ENCODE measurements at places on chromosomes 1 and 21. TPM values are rescaled to one million over a fixed set of nuclear protein-coding genes. Genes with fewer than 3 reads are reported as not detected.

Gene HRNR
- not detected for total RNA-seq

- H3K4me3 ChIP-seq = no peak overlapping the region
- H3K27ac ChIP-seq = no peak overlapping the region
- H3K36me3 ChIP-seq = no peaks in the 10 kb centered on the region
- no peaks in the 10 kb centered on the region for H3K4me1 ChIP-seq
- H3K27me3 ChIP-seq = no peaks in the 10 kb centered on the region
Measured at GRCh38 chr21:40143822-40144525, 276.7 kb downstream of the PCP4 start.

- H3K4me3 ChIP-seq = no peak overlapping the region
- no peaks in the 10 kb centered on the region for H3K27me3 ChIP-seq
- no peaks in the 10 kb centered on the region for H3K4me1 ChIP-seq
Measured at GRCh38 chr1:17061892-17062291, 8.1 kb upstream of the SDHB start.

DNA sequence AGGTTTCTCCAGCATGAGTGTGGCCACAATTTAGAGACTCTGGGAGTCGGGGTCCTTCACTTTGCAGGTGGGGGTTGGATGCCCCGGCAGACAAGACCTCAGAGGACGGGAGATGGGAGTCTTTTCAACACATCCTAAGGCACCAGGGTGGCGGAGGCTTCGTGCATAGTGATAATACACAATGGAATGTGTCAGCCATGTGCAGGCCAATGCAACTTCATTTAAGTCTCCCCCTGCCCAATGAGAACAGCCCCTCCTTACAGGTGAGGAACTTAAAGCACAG is 75.9 kb upstream of the IFFO2 start:
- DNase-seq = no peak
- H3K4me1 ChIP-seq = peaks cover 12% of the 10 kb centered on the region
- H3K4me3 ChIP-seq = no peak overlapping the region
- H3K36me3 ChIP-seq = no peaks in the 10 kb centered on the region

- DNase-seq = no peak
- no peaks in the 10 kb centered on the region for H3K27me3 ChIP-seq
- H3K27ac ChIP-seq = no peak overlapping the region
Measured at GRCh38 chr21:26597031-26597430, 23.9 kb upstream of the CYYR1 start.

DNA sequence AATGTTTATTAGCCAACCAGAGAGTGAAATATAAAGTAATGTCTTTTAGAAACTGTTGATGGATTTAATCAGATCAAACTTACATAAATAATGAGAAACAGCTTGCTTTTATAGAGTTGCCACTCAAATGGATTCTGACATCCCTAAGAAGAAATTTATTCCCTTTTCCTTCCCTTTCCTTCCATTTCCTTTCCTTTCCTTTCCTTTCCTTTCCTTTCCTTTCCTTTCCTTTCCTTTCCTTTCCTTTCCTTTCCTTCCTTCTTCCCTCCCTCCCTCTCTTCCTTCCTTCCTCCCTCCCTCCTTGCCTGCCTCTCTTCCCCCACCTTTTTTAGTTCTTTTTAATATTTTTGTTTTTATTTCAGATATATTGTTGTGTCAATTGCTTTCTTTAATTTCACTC is 27.3 kb downstream of the PRRX1 start:
- H3K4me3 ChIP-seq = no peak overlapping the region
- DNase-seq = no peak
- peak overlapping the region; percentile 15 for H3K27ac ChIP-seq

Gene KMO
- 0.35 TPM for total RNA-seq

Gene LCE3C
- not detected for total RNA-seq

DNA sequence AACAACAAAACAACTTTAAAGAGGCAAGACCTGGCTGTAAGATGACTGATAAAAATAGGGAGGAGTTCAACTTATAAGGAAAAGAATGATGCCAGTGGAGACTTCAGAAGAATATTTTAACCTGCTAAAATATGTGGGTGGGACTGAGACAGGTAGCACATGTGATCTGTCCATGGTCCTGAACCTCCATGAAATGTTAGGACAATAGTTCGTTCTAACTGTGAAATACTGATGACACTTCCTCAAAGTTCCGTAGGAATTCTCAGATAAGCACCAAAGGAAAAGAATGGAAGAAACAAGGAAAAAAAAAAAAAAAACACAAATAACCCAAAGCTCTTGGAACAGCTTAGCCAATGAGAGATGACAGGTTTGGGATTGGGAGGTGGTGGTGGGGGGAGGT is 44.7 kb downstream of the CDC42BPA start:
- peaks cover 7% of the 10 kb centered on the region for H3K4me1 ChIP-seq
- H3K27me3 ChIP-seq = no peaks in the 10 kb centered on the region
- H3K4me3 ChIP-seq = no peak overlapping the region
- H3K27ac ChIP-seq = no peak overlapping the region

Gene TTC22
- 0.70 TPM for total RNA-seq

DNA sequence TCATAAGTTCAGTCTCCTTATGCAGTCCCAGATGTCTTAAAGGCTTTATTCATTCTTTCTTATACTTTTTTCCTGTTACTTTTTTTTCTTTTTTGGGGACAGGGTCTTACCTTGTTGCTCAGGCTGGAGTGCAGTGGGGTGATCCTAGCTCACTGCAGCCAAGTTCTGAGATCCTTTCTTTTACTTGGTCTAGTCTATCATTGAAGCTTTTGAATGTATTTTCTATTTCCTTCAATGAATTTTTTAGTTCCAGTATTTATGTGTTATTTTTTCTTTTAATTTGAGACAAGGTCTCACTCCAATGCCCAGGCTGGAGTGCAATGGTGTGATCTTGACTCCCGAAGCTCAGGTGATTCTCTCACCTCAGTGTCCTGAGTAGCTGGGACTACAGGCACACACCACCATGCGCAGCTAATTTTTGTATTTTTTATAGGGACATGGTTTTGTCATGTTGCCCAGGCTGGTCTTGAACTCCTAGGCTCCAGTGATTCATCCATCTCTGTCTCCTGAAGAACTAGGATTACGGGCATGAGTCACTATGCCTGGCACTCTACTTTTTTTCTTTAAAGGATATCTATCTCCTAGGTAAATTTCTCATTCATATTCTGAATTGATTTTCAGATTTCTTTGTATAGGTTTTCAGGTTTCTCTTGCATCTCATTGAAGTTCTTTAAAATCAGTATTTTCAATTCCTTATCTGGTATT is 26.1 kb upstream of the GTF2B start:
- no peak overlapping the region for H3K27ac ChIP-seq
- DNase-seq = no peak
- H3K4me1 ChIP-seq = no peaks in the 10 kb centered on the region
- no peaks in the 10 kb centered on the region for H3K27me3 ChIP-seq
- no peak overlapping the region for H3K4me3 ChIP-seq

Gene DENND2C
- total RNA-seq = 1.2 TPM

- no peaks in the 10 kb centered on the region for H3K36me3 ChIP-seq
- no peak overlapping the region for H3K27ac ChIP-seq
- H3K27me3 ChIP-seq = no peaks in the 10 kb centered on the region
- no peak overlapping the region for H3K4me3 ChIP-seq
- DNase-seq = no peak
Measured at GRCh38 chr1:168582688-168583336, 6.4 kb downstream of the XCL1 start.

DNA sequence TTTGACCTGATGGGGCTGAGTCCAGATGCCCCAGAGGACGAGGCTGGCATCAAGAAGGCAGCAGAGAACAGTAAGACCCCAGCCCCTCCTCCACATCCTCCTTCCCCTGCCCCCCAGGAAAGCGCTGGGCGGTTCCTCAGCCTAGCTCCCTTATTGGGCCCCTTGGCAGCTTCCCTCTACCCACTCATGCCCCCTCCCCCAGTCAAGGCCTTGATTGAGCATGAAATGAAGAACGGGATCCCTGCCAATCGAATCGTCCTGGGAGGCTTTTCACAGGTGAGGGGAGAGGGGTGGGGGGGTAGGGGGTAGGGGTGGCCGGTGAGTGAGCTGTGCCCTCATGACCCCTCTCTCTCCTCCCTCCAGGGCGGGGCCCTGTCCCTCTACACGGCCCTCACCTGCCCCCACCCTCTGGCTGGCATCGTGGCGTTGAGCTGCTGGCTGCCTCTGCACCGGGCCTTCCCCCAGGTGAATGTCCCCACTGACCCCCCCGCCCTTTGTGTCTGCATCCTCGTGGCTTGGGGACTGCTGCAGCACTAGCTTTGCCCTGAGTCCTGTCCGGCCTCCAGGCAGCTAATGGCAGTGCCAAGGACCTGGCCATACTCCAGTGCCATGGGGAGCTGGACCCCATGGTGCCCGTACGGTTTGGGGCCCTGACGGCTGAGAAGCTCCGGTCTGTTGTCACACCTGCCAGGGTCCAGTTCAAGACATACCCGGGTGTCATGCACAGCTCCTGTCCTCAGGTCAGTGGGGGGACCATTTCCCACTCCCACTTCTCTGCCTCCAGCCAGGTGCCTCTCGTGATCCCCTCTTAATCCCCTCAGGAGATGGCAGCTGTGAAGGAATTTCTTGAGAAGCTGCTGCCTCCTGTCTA is 3.2 kb downstream of the LYPLA2 start:
- peaks cover 35% of the 10 kb centered on the region for H3K36me3 ChIP-seq
- peak overlapping the region; percentile 1 for H3K27ac ChIP-seq
- H3K4me1 ChIP-seq = peaks cover 4% of the 10 kb centered on the region
- no peak overlapping the region for H3K4me3 ChIP-seq
- H3K27me3 ChIP-seq = no peaks in the 10 kb centered on the region

DNA sequence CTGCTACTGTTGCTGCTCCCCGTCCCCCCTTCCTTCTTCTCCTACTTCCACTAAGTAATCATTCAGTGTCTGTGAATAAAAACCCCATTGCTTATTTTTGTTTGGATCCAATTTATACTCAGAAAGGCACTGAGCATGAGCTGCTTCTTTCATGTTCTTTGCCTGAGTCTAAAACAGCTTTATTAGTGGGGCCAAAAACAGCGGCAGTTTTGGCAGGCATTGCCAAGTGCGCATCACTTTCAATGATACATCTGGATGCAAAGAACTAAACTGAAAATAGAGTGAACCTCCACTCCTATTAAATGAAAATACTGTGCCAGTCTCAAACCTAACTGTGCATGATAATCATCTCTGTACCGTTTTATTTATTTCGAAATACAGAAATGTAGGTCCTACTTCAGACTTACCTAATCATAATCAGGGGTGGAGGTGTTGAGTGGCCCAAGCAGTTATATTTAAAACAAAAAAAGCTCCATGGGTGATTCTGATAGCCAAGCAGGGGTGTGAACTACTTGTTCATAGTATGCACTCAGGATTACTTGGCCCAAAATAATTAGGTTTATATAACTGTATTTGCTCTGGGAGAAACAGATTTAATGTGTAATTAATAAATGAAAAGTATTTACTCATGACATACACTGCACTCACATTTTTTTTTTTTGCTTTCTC is 48.4 kb downstream of the NEK7 start:
- no peak overlapping the region for H3K4me3 ChIP-seq
- no peaks in the 10 kb centered on the region for H3K36me3 ChIP-seq
- H3K27me3 ChIP-seq = no peaks in the 10 kb centered on the region
- DNase-seq = no peak
- H3K27ac ChIP-seq = peak overlapping the region; percentile 14

DNA sequence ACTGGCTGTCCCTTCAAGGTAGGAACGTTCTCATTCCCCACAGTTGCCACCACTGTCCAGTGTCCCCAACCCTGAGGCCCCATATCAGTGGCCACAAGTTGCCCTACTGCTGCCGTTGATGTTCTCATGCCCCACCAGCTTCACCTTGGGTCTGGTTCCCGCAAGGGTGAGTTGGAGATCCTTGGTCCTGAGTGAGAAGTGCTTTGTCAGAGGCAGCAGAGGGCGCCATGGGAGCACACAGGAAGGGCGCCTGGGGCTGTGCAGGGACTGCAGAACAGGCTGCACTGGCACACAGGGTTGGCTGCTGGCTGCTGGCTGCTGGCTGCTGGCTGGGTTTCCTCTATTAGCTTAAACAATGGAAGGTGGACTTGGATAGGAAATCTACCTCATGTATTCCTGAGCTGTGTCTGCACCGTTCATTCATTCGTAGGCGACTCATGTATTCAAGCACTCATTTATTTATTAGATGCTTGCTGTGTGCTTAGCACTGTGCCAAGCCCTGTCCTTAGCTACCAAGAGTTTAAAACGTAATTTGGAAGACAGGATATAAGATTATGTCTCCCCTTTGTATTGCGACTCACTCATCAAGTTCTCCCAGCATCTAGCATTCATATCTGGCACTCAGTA is 2.1 kb upstream of the S100A9 start:
- H3K4me1 ChIP-seq = no peaks in the 10 kb centered on the region
- DNase-seq = peak; percentile 67
- H3K36me3 ChIP-seq = no peaks in the 10 kb centered on the region
- H3K27me3 ChIP-seq = no peaks in the 10 kb centered on the region
- no peak overlapping the region for H3K4me3 ChIP-seq

DNA sequence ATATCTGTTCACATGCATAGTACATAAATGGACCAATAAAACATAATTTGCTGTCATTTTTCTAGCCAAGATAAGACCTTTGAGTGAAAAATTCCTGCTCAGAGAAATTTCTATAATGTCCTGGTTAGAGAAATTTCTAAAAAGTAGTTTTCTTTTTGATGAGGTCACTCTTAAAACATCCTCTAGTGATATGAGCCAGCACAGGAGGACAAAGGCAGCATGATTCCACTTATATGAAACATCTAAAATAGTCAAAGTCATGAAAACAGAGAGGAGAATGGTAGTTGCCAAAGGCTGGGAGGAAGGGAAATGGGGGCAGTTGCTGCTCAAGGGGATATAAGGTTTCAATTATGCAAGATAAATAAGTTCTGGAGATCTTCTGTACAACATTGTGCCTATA is 239.4 kb downstream of the BACH1 start:
- no peaks in the 10 kb centered on the region for H3K27me3 ChIP-seq
- no peak for DNase-seq
- no peaks in the 10 kb centered on the region for H3K36me3 ChIP-seq
- no peak overlapping the region for H3K4me3 ChIP-seq
- no peak overlapping the region for H3K27ac ChIP-seq

- H3K27ac ChIP-seq = no peak overlapping the region
- H3K4me1 ChIP-seq = no peaks in the 10 kb centered on the region
Measured at GRCh38 chr1:26582053-26582835, 52.7 kb downstream of the RPS6KA1 start.

DNA sequence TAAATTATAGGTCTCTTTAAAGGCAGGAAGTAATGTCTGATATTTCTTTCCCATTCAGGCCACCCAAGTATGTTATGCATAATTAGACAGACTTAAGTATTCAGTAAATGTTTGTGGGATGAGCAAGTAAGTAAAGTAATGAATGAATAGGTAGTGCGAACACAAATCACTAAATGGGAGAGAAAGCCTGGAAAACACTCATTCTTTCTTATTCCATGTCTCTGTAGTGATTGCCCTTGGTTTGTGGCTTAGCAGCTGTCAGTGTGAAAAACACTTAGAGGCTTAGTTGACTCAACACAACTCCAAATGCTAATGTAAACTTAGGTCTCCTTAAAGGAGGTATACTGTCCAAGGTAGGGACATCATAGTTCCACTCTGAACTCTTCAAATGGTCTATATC is 182.5 kb downstream of the ZC3H11B start:
- no peak overlapping the region for H3K27ac ChIP-seq
- H3K27me3 ChIP-seq = no peaks in the 10 kb centered on the region
- H3K4me1 ChIP-seq = peaks cover 13% of the 10 kb centered on the region

Gene SPOCD1
- total RNA-seq = 0.43 TPM

All from right atrium auricular region (tissue), 2 donors.